ENCODE measurements at places on chromosomes 11 and 22.

DNA sequence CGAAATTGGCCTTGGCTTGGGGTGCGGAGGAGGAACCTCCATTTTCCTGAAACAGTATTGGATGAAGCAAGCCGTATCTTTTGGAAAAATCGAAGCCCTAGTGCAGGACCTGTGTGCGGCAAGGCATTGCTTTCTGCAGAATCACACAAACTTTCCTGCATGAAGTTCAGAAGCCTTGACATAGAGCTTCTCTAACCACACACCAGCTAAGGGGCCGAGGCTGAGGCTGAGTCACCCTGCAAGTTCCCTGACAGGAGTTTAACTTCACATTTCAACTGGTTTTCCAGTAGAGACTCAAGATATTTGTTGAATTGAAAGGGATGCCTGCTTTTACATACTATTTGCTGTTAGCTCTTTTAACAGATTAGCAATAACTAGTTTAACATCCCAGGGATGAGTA is 67.8 kb downstream of the TCF20 start:
- peak; percentile 32 for DNase-seq

DNA sequence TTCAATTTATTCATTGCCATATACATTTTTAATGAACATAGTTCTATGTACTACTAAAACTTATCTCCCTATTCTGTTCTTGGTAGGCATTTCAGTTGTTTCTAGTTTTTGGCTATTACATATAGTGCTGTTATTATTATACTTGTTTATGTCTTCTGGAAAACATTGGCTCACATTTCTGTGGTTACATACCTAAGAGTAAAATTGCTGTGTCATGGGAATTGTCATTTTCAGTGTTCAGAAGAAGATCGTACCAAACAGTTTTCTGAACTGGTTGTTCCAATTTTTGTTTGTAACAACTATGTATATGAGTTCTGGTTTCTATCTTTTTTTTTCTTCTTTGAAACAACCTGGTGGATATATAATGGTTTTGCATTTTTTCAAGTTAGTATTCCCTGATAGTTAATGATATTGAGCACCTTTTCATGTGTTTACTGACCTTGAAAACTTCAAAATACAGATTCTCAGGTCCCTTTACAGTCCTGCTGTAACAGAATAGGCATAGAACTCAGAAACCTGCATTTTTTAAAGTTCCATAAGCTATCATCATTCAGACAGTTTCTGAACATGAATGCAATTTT is 230.7 kb downstream of the JRKL start:
- no peak for DNase-seq

DNA sequence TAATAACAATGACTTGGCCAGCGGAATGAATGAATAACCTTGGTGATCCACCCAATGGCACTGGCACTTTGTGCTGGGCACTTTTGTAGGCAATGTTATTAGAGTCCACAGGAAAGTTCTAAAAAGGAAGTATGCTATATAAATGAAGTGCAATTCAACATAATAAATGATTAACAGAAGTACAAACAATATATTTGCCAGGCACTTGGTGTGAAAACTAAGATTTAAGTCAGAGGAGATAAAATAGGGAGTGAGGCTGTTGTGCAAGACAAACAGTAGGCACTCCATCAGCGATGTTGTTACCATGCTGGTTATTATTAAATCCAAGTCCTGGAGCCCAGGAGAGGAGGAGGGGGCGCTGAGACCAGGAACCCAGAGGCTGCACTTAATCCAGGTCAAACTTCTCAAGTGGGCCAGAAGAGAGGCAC is 173.8 kb downstream of the LARGE1 start:
- DNase-seq = no peak

DNA sequence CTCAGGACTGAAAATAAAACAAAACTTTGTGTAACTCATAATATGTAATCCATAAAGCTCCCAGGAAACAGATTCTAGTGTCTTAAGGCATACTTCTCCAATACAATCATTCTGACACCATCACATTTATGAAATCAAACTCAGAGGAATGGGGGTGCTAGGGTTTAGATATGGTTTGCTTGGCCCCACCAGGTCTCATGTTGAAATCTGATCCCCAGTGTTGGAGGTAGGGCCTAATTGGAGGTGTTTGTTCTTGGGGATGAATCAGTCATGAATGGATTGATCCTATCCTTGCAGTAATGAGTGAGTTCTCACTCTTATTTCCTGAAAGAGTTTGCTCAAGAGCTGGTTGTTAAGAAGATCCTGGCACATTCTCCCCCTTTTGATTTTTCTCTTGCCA is 380.9 kb downstream of the ETS1 start:
- DNase-seq = no peak

DNA sequence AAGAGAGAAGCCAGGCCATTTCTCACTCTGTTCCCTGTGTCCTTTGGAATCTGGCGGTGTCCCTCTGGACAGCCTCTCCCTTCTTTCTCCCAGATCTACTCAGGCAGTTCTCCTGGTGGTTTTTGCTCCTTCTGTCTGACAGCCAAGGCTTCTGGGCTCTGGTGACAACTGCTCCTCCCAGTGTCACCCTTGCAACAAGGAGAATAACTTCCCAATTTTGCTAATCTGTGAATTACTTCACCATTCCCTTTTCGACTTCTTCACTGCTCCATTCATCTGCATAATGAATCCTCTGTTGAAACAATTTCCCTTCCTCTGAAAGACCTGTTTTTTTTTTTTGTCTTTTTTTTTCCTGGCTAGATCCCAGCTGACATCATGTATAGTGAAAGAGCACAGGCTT is 56.3 kb upstream of the PDE3B start:
- DNase-seq = no peak

GRCh38 chr11:120211522-120212258 is 858 bp downstream of the OAF start:
- no peak for DNase-seq

DNA sequence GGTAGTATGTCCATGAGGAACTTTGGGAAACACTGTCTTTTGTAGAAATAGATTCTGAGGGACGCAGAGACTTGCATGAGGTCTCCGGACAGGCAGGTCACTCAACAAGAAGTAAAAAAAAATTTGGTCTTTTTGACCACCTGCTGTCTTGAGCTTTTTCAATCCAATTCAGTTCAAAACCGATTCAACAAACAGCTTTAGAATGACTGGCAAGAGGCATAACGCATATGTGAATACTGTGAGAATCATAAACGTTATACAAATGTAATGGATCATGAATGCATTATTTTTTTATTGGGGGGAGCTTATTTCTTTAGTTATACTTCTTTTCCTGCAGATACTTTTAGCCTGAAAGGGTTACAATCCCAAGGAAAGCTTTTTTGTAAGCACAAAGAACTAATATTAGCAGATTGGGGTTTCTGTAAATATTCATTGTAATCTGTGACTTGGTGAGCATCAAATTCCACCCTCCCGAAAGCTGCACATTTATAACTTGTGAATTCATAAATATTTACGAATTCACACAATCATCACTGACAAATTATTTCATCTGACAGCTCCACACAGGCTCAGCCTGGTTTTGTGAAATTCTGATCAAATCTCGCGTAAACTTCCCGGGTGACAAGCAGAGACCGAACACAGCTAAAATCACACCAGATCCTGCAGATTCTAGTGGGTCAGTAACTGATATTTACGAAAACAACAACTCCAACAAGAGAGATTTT is 507.7 kb downstream of the MN1 start:
- DNase-seq = no peak

DNA sequence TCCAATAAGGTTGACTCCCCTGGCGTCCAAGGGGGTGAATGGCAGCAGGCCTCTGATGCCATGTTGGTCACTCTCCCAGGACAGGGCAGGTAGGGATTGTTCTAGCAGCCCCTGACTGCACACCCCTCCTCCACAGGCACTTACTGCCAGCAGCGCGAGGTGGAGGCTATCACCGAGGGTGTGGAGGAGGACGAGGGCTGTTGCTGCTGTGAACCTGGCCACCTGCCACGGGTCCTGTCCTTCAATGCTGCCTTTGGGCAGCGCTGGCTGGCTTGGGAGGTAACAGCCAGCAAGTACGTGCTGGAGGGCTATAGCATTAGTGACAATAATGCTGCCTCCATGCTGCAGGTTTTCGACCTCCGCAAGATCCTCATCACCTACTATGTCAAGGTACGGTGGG is 7.7 kb upstream of the SIPA1 start:
- DNase-seq = no peak

DNA sequence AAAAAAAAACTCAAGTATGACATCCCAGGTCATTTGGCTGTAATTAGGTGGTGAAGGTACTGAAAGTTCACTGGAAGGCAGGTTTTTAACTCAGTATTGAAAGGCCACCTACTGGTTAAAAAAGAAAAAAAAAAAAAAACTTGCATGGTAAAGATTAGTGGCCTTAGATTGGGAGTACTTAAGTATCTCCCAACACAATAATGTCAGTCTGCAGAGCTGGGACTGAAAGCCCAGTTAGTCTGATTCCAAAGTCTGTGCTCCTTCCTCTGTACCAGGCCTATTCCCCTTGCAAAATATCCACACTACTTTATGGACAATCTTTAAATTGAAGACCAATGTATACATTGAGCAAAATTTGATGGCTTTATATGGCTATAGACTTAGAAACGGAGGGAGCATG is 85.5 kb downstream of the NOX4 start:
- DNase-seq = no peak

GRCh38 chr11:85758480-85759039 is 52.4 kb downstream of the SYTL2 start:
- DNase-seq = no peak

DNA sequence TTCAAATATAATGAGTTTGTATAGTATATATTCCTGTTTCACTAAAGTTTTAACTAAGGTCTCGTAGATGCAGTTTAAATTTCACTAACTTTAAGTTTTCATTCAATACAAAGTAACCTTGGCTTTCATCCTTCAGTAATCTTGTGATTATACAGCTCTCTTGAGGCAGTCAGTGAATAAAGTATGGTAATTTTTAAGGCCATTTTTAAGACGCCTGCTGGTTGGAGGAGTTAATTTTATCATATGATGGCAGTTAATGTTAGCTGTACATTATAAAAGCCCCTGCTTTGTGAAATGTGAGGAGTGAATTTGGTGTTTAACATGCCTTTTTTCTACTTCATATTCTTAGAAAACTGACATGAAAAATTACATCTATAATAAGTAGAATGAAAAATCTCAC is 163.6 kb downstream of the TMEM135 start:
- DNase-seq = no peak

DNA sequence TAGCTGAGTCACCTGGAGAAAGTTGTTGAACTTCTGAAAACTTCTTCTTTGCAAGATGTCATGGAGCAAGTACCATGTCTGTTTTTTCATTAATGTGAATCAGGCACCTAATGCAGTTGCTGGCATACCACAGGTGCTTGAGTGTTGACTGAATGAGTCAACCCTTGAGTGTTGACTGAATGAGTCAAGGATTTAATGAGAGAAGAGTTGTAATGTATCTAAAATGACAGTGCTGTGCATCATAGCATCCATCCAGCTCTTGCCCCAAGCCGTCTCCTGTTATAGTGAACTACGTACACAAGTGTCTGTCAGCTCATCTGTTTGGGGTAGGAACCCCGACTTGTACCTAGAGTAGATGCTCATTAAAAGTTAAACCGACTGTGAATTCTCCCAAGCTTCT is 93.1 kb downstream of the CWC15 start:
- DNase-seq = no peak

DNA sequence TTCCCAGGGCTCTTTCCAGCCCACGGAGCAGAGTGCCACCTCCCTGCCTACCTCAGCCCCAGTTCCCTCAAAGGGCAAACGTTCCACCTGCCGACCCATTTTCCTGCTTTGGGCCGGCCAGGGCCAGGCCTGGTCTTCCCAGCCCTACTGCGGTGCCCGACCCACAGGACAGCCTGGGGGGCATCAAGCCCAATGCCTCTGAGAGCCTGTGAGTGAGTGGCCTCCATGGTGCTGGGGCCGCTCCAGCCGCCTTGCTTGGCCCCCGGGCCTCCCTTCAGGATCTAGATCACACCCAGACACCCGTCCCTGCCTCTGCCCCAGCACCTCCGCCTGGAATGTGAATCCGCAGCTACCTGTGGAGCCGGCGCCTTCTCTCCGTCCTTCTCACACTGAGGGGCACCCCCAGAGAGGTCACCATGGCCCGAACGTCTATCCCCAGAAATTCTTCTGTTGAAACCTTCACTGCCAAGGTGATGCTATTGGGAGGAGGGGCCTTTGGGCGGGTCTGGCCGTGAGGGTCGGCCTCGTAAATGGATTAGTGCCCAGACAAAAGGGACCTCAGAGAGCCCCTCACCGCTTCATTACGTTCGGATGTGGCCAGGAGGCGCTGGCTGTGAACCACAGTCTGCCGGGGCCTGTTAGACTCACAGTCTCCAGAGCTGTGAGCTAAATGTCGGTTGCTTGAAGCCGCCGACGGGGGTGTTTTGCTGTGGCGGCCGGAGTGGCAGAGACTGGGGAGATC is 36.2 kb upstream of the BRSK2 start:
- DNase-seq = no peak

DNA sequence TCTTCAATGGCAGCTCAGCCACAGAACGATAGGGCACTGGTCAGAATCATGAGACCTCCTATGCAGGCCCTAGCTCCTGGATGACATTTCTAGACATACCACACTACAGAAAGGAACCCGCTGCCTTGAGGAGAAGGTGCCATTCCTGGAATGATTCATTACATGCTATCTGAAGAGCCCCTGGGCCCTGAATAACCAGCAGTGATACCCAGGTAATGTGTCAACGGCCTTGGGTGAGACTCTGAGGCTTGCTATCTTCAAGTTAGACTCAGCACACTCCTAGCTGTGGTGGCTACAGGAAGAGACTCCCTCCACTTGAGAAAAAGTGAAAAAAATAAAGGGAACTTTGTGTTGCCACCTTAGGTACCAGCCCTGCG is 161.2 kb upstream of the GRIA4 start:
- DNase-seq = no peak

DNA sequence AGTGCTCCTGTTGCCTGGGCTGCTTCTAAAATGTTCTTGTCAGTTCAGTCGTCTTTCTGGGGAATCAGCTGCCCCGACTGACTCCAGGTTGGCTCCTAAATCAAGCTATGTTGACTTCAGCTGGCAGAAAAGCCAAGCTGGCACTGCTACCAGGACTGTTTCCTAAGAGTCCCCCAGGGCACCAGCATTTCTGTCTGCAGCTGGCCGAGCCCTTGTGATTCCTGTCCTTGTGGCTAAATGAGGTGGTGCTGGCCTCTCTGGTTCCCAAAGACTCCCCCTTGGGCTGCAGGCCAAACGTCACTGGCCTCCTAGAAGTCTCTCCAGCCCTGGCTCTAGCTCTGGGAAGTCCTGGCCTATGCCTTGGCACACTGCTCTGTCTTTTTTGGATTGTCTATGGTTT is 31.1 kb downstream of the GRAMD1B start:
- DNase-seq = no peak

- DNase-seq = no peak
These were observed 33.4 kb upstream of the MICAL2 start for GRCh38 chr11:12076840-12077534.

- DNase-seq = no peak
These were observed 10.3 kb downstream of the C1QTNF6 start for GRCh38 chr22:37177755-37178154.

GRCh38 chr11:103601225-103601846 is 435.1 kb upstream of the DDI1 start:
- no peak for DNase-seq

DNA sequence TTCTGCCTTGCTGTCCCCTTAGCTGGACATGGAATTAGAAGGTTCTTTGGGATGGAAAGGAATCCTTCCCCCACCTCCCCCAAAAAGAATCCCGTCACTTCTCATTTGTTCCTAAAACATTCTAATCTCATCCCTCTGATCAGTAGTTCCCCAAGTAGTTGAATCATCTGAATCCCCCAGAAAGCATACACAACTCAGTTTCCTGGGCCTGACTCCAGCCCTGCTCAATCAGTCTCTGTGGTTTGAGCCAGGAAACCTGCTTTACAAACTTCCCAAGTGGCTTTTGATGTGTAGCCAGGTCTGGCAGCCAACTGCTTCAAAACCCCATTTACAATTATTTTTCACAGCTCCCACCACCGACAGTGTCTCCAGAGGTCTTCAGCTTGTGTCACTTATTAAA is 20.2 kb downstream of the C22orf31 start:
- no peak for DNase-seq
